Calu3 (cell line): ENCODE measurements at places on chromosomes 2 and 18. TPM values are rescaled to one million over a fixed set of nuclear protein-coding genes. Genes with fewer than 3 reads are reported as not detected.

GRCh38 chr2:170324640-170325046 is 146.7 kb downstream of the MYO3B start:
- DNase-seq: peak; percentile 40
- no peak overlapping the region for H3K27ac ChIP-seq
- H3K36me3 ChIP-seq: no peaks in the 10 kb centered on the region

DNA sequence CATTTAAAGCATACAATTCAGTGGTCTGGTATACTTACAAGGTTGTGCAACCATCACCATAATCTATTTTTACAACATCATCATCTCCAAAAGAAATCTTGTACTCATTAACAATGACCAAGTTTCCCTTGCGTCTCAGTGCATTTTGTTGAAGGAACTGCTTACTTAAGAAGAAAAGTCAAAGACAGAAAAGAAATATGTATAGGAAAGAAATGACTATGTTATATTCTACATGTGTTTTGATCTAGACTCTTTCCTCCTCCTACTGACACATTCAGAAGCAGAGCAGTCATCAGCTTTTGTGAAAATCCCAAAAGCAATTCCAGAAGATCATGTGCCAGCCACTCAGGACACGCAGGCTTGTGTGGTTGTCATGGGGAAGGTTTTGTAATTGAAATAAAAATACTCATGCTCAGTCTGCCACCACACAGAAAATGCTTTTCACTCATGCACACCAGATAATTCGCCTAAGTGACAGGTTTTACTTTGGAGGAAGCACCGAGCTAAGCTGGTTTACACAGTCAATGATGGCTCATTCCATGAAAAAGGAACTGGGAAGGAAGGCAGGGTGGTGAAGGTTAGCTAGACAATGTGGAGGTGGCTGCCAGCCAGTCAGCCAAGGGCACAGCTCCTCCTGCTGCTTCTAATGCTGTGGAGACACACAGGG is 158.5 kb upstream of the REV1 start:
- no peak for DNase-seq
- peaks cover 79% of the 10 kb centered on the region for H3K27me3 ChIP-seq
- no peaks in the 10 kb centered on the region for H3K36me3 ChIP-seq
- peaks cover 8% of the 10 kb centered on the region for H3K4me1 ChIP-seq

DNA sequence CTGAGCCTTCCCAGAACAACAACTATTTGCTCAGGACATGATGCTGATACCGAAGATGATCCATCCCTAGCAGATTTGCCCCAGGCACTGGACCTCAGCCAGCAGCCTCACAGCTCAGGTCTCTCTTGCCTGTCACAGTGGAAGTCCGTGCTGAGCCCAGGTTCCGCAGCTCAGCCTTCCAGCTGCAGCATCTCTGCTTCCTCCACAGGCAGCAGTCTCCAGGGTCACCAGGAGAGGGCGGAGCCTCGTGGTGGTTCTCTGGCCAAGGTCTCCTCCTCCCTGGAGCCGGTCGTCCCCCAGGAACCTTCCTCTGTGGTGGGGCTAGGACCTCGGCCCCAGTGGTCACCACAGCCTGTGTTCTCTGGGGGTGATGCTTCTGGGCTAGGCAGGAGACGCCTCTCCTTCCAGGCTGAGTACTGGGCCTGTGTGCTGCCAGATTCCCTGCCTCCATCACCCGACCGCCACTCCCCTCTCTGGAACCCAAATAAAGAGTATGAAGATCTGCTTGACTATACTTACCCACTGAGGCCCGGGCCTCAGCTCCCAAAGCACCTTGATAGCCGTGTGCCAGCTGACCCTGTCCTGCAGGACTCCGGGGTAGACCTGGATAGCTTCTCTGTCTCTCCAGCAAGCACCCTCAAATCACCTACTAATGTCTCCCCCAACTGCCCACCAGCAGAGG is 15.4 kb downstream of the CEP68 start:
- peak overlapping the region; percentile 58 for H3K27ac ChIP-seq
- H3K4me3 ChIP-seq: no peak overlapping the region
- H3K4me1 ChIP-seq: no peaks in the 10 kb centered on the region
- no peaks in the 10 kb centered on the region for H3K27me3 ChIP-seq
- peaks cover 49% of the 10 kb centered on the region for H3K36me3 ChIP-seq

DNA sequence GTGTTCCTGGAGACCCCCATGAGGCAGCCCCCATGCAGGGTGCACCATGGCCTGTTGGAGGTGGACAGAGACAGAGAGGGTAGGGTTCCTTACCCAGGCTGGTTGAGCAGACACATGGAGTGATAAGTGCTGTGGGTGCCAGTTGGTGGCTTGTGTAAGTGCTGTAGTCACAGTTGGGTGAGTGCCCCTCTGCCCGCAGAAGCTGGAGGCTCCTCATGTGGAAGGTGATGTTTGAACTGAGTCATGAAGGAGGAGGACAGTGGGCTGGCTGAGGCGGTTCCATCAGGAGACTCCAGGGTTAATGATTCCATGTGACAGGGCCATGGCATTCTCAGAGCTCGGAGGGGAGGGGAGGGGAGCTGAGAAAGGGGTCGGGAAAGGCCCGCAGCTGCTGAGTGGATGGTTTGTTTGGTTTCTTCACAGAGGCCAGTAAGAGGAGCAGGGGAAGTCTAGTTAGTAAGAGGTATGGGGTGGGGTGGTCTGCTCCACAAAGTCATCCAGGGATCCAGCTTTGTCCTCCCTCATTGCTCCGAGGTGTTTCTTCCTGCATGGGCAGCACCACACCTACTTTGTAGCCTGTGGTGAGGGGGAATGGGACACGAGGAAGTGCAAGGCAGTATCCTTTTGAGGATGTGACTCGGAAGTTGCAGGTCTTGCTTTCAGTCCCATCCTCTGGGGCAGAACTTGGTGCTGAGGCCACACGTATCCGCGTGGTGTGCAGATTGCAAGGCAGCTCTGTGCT is 13.6 kb downstream of the IMPA2 start:
- H3K27me3 ChIP-seq: no peaks in the 10 kb centered on the region
- peaks cover 37% of the 10 kb centered on the region for H3K4me1 ChIP-seq
- H3K4me3 ChIP-seq: no peak overlapping the region
- no peak overlapping the region for H3K27ac ChIP-seq

GRCh38 chr2:108253106-108253505 is 13.3 kb downstream of the SULT1C3 start:
- no peak for DNase-seq
- H3K27me3 ChIP-seq: no peaks in the 10 kb centered on the region
- no peaks in the 10 kb centered on the region for H3K36me3 ChIP-seq
- H3K27ac ChIP-seq: no peak overlapping the region
- H3K4me3 ChIP-seq: no peak overlapping the region
- no peaks in the 10 kb centered on the region for H3K4me1 ChIP-seq

- no peak overlapping the region for H3K27ac ChIP-seq
- peaks cover 27% of the 10 kb centered on the region for H3K27me3 ChIP-seq
- no peaks in the 10 kb centered on the region for H3K4me1 ChIP-seq
Observed at GRCh38 chr18:59374128-59374527, 15.1 kb upstream of the LMAN1 start.

DNA sequence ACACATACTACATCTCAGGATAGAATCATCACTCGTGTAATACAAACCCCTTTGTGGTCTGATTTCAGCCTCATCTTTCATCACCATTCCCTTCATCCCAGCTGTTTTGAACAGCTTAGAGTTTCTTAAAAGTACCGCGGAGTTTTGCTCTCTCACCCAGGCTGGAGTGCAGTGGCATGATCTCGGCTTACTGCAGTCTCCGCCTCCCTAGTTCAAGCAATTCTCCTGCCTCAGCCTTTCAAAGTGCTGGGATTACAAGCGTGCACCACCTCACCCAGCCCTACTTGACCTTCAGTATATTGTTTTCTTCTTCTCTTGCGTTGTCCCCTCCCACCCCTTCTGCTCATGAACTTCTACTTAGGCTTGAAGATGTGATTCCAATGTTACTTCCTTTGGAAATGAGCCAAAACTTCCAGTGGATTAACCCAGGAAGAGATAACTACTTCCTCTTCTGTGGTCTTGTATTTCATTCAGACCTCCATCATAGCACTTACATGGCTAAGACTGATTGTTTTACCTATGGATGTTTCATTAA is 15.8 kb downstream of the ERLEC1 start:
- no peaks in the 10 kb centered on the region for H3K27me3 ChIP-seq
- peaks cover 6% of the 10 kb centered on the region for H3K36me3 ChIP-seq
- H3K4me1 ChIP-seq: no peaks in the 10 kb centered on the region
- no peak for DNase-seq

- H3K27me3 ChIP-seq: peaks cover 77% of the 10 kb centered on the region
- no peak within 1 kb of the TSS for H3K27ac ChIP-seq
- no peaks in the 10 kb centered on the region for H3K36me3 ChIP-seq
- DNase-seq: no peak
- H3K4me3 ChIP-seq: no peak within 1 kb of the TSS
- H3K4me1 ChIP-seq: no peaks in the 10 kb centered on the region
Observed at GRCh38 chr2:70790136-70790828, at the start of gene FIGLA. TSS of gene FIGLA (minus strand) at chr2:70790643. CDS start at chr2:70790638, 5 bp downstream.

DNA sequence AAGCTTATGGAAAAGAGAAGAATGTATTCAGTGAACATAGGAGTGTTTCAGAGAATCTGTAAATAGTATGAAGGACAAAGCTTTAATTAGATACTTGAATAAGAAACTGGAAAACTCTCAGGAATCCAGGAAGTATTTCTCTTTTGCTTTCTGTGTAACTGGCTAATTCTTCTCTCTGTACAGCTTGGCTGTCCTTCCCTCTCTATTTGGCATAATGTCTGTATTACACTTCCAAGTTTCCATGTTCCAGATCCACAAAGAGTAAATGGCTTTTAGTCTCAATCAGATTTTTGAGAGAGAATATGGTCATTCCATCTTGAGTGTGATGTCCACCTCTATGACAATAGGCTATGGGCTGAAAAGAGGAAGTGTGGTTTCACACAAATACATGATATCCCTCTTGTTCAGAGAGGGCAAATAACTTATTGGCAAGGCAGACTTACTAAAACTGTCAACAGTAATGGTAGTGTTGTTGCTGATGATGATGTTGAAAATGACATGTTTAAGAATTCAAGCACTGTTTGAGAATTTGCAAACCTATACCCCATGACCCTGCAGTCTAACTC is 129.2 kb upstream of the ERBB4 start:
- H3K27ac ChIP-seq: no peak overlapping the region
- H3K4me1 ChIP-seq: no peaks in the 10 kb centered on the region
- H3K36me3 ChIP-seq: no peaks in the 10 kb centered on the region
- no peak overlapping the region for H3K4me3 ChIP-seq

DNA sequence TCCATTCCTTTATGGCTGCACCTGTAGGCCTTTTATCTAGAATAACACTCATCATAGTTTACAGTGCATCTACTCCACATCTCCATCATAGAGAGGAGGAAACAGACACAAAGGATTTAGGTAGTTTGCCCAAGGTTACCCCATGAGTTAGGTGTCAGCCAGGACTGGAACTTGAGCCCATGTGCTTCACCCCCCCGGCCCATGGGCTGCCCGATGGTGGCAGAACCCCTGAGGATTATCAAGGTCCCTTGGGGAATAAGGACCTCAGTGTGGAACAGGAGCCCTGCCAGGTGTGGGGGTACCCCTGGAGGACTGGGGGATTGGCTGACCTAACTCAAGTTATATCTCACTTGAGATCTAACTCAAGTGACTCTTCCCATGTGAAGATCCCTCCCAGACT is 146.3 kb upstream of the OTX1 start:
- H3K27me3 ChIP-seq: no peaks in the 10 kb centered on the region
- no peaks in the 10 kb centered on the region for H3K4me1 ChIP-seq
- H3K4me3 ChIP-seq: no peak overlapping the region
- no peaks in the 10 kb centered on the region for H3K36me3 ChIP-seq
- H3K27ac ChIP-seq: no peak overlapping the region

DNA sequence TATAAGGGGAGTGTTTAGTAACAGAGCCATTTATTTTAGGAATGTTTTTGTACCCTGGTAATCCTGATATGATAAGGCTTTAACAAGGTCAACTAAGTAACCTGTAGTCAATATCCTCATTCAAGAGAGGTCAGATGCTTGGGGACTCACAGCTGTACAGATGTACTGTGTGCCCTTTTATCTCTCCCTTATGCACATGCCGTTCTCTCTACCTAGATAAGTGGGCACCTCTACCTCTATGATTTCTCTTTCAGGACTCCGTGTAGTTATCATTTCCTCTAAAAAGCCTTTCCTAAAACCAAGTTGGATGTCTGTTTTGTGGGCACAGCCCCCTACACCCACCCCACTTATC is 132.4 kb downstream of the BCL2 start:
- H3K27me3 ChIP-seq: peaks cover 17% of the 10 kb centered on the region
- DNase-seq: no peak
- H3K27ac ChIP-seq: peak overlapping the region; percentile 45
- no peaks in the 10 kb centered on the region for H3K36me3 ChIP-seq

GRCh38 chr18:59927246-59927825 is 27.5 kb downstream of the PMAIP1 start:
- peak; percentile 39 for DNase-seq
- H3K36me3 ChIP-seq: no peaks in the 10 kb centered on the region
- H3K27me3 ChIP-seq: no peaks in the 10 kb centered on the region
- peaks cover 31% of the 10 kb centered on the region for H3K4me1 ChIP-seq
- peak overlapping the region; percentile 13 for H3K27ac ChIP-seq

DNA sequence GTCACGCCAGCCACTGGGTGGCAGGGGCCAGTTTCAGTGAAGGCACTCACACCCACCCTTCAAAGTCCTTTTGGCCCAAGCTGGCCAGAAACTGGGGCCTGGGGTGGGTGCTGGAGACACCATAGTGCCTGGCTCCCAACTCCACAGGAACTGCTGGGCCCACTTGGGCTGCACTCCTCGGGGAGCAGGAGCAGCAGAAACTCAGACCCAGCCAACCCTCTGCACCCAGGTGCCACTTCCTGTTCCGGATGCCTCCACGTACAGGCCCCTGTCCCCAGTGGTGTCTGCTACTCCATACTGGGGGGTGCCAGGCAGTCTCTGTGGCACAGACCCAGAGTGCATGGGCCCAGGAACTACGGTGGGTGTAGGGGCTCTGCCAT is 42.5 kb upstream of the ZNF519 start:
- H3K36me3 ChIP-seq: peaks cover 10% of the 10 kb centered on the region
- no peaks in the 10 kb centered on the region for H3K27me3 ChIP-seq
- no peak for DNase-seq
- no peak overlapping the region for H3K4me3 ChIP-seq
- no peaks in the 10 kb centered on the region for H3K4me1 ChIP-seq

DNA sequence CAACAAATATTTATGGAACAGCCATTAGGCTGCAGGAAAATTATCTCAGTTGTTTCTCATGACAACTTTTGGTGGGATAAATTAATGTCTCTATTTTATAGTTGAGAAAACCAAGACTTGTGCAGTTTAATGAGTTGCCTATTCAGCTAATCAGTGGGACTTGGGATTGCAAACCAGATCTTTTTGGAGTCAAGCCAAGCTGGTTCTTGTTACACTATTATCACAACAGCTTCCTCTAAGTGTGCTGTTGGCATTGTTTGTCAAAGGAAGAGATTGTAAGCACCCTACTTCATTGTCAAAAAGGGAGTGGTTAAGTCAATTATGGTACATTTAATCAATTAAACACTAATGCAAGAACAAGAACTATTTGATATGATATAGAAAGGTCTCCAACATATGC is 119.2 kb downstream of the PAX3 start:
- peaks cover 57% of the 10 kb centered on the region for H3K27me3 ChIP-seq
- no peak overlapping the region for H3K4me3 ChIP-seq
- no peaks in the 10 kb centered on the region for H3K36me3 ChIP-seq

Gene ACVR1C
- total RNA-seq: 0.86 and 0.99 TPM in 2 replicates

Gene MORN2
- 12.9 and 15.1 TPM in 2 replicates for total RNA-seq

Gene AMER3
- not detected in 2 replicates for total RNA-seq

Gene CAPN14
- total RNA-seq: 0.35 and 0.42 TPM in 2 replicates

Gene NT5DC4
- total RNA-seq: 10.1 and 13.6 TPM in 2 replicates

Gene PID1
- 0.24 and 0.31 TPM in 2 replicates for total RNA-seq

Gene CTNNA2
- total RNA-seq: not detected in 2 replicates

Gene ANO7
- total RNA-seq: 7.7 and 8.0 TPM in 2 replicates

Gene ACMSD
- not detected in 2 replicates for total RNA-seq

Gene ERICH2
- total RNA-seq: 1.2 and 2.4 TPM in 2 replicates

Gene POU3F3
- total RNA-seq: not detected in 2 replicates
